Osteoblast (primary cell): ENCODE measurements at places on chromosomes 2 and 18. TPM values are rescaled to one million over a fixed set of nuclear protein-coding genes. Genes with fewer than 3 reads are reported as not detected.

The IL1RL2 gene
- 0.72 and 1.2 TPM in 2 replicates for total RNA-seq

The IL1F10 gene
- not detected in 2 replicates for total RNA-seq

The ADRA2B gene
- total RNA-seq = under 0.01 TPM in 1 of 2 replicates, not detected in the other

The METTL8 gene
- total RNA-seq = 20.9 and 23.9 TPM in 2 replicates

The RFTN2 gene
- 14.5 and 18.6 TPM in 2 replicates for total RNA-seq

The LAMA3 gene
- total RNA-seq = 8.3 and 33.3 TPM in 2 replicates

The AUP1 gene
- total RNA-seq = 82.9 and 86.3 TPM in 2 replicates

The IMP4 gene
- 54.8 and 55.7 TPM in 2 replicates for total RNA-seq

The IL36RN gene
- total RNA-seq = not detected in 2 replicates

The ODC1 gene
- total RNA-seq = 106 and 109 TPM in 2 replicates

The AMER3 gene
- total RNA-seq = not detected in 2 replicates

The HOXD9 gene
- 0.36 and 0.59 TPM in 2 replicates for total RNA-seq

The TMEM247 gene
- total RNA-seq = not detected in 2 replicates

The VAPA gene
- total RNA-seq = 277 and 316 TPM in 2 replicates

The CIB4 gene
- not detected in 2 replicates for total RNA-seq

DNA sequence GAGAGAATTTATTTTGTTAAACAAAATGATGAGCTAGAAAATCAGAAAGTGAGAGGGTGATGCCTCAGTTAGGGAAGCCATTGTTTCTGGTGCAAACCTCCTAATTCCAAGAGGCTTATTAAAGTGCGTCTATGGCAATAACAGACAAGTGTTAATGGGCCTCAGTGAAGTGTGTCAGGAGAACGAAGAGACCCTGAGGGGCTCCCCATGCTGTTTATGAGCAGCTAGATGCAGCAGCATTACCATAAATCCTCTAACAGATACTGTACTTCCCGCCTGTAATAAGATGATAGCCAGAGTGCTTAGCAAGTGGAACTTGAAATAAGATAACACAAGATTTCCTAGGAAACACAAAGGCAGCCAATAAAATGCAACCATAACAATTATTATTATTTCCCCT, 157.4 kb downstream of the MYT1L start:
- no peak for DNase-seq

GRCh38 chr2:230457073-230457768, 41.2 kb downstream of the SP100 start:
- no peak for DNase-seq

DNA sequence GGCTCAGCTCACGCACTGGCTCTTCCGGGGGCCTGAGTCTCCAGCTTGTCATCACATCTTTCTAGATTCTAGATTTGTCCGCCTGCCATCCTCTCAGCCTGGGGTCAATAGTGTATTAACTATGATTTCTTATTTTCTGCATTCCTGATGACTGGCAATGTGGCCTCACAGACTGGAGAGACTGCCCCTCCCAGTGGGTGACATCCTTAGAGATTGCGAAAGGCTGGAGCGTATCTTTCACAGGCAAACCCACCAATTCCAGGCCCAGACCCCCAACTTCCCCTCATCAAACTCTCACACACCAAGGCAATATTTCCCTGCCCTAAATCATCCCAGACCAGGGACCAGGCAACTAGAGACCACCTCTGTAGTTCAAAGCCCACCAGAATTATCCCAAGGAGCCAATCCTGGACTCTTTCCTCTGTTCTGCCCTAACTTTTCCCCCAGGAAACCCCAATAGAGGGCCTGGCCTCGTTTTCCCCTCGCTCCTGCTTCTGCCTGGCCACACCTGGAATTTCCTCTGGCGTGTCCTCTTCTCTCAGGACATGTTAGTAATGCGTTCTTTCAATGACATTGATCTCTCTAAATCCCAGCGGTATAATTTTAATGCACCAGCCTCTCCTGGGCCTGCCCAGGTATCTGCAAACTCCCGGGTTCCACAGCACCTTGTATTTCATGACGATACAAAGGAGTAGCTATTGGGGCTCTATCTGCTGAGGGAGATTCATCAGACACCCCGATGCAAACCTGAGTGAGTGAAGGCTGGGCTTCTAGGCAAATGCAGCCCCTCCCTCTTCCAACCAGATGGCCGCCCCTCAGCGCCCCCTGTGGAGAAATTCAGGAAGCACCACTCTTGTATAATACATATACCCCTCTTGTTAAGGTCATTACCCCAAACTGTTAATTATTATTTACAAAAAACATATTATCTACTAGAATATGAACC, 2.4 kb upstream of the KCNF1 start:
- no peak for DNase-seq

DNA sequence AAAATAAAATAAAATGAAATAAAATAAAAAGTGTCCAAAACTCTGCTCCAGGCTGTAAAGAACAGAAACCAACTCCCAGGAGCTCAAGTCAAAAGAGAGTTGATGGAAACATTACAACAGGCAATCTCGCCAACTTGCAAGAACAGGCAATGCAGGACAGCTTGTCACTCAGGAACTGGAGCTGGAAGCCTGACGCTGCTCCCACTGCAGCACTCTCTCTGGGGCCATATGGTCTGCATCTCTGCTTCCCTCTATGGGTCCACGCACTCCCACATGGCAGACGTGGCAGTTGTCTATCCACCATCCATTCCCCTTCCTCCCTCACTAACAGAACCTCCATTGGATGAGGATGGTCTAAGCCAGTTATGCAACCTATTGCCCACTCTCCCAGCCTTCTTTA, 23.3 kb upstream of the ARPC2 start:
- DNase-seq = peak; percentile 22

DNA sequence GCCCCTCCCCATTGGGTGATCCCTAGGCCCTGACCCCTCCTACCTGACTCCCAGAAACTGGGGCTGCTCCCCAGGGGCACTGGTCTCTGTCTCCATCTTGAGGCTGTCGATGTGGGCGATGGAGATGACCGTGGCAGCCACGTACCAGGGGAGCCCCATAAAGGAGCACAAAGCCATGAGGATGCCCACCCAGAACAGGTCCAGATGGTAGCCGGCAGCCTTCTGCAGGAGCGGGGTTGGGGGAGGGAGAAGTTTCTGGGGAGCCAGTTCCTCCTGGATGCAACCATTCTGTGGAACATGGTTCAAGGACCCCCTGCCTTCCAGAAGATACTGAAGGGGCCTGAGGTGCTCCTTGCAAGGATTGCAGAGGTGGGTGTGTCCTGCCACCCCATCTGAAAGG, 34.0 kb downstream of the MTHFD2 start:
- DNase-seq = no peak

- no peak for DNase-seq
Measured at GRCh38 chr2:223415071-223415470, 187.1 kb downstream of the SCG2 start.

GRCh38 chr2:145197944-145198343, 678.0 kb upstream of the ZEB2 start:
- no peak for DNase-seq

GRCh38 chr2:62265106-62265505, 69.2 kb downstream of the B3GNT2 start:
- no peak for DNase-seq

DNA sequence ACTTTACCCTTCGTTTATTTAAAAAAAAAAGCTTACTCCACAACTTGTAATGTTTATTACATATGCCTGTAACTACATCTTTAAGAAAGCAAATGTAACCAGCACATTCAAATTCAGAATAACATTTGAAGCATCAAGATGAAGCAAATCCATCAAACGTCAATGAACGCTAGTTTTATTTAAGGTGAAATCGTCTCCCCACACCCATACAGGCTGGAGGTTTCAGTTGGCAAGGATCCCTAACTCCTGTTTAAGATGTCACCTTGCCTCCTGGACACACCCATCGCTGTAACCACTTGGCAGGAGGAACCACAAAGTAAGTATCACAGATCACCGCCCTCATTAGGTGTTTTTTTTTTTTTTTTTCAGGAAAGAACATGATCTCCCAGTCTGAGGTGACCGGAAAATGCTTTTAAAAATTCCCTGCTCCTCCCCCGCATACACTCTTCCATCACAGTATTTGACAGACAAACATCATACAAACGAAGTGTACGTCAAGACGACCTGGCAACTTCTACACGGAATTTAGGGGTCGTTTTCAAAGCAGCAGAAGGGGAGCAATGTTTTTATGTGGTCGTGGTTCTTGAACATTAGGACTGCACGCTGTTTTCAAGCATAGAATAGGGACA, 19.7 kb upstream of the STPG4 start:
- DNase-seq = peak; percentile 84

DNA sequence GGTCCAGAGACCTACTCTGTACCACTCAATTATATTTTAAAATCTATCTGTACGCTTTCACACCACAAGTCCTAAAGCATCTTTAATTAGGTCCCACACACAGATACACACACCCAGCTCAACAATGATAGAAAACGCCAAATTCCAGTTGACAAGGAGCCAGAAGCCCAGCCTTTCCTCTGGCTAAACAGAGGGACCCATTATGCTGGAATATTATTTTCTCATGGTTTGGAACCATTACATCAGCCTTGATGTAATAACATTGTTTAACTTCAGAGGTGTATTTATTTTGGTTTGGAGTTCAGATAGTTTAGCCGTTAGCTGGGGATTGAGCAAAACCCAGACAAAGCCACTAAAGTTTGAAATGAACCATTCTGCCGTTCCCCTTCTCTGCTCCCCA, 14.0 kb upstream of the INHBB start:
- no peak for DNase-seq

DNA sequence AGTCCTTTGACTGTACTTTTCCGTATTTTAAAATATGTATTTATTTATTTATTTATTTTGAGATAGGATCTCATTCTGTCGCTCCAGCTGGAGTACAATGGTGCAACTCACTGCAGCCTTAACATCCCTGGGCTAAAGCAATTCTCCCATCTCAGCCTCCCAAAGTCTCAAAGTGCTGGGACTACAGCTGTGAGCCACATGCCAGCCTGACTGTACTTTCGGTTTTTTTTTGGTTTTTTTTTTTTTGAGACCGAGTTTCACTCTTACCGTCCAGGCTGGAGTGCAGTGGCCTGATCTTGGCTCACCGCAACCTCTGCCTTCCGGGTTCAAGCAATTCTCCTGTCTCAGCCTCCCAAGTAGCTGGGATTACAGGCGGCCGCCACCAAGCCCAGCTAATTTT, 28.9 kb upstream of the CCNYL1 start:
- DNase-seq = no peak

GRCh38 chr2:203997980-203998809, 61.6 kb downstream of the ICOS start:
- DNase-seq = no peak

DNA sequence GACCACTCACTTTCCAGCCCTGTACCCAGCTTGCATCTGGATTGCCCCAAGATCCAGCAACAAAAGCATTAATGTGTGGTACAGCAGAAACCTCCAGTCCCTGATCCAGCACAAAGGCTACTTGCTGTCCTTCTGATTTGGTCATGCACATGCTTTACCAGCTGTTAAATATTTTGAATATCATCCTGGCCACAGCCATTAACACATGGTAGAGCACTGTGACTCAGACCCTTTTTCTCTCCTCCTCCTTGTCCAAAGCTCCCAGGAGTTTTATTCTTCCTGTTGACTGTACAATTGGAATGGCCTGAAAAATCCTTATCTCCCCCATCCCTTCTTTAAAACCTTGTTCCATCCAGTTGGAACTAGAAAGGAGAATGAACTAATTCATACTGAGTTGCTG, 419.7 kb upstream of the TNP1 start:
- peak; percentile 38 for DNase-seq

- DNase-seq = no peak
Measured at GRCh38 chr2:189407281-189408209, 33.7 kb upstream of the WDR75 start.

- DNase-seq = peak; percentile 86
Measured at GRCh38 chr2:195563857-195564512, 93.0 kb upstream of the SLC39A10 start.

DNA sequence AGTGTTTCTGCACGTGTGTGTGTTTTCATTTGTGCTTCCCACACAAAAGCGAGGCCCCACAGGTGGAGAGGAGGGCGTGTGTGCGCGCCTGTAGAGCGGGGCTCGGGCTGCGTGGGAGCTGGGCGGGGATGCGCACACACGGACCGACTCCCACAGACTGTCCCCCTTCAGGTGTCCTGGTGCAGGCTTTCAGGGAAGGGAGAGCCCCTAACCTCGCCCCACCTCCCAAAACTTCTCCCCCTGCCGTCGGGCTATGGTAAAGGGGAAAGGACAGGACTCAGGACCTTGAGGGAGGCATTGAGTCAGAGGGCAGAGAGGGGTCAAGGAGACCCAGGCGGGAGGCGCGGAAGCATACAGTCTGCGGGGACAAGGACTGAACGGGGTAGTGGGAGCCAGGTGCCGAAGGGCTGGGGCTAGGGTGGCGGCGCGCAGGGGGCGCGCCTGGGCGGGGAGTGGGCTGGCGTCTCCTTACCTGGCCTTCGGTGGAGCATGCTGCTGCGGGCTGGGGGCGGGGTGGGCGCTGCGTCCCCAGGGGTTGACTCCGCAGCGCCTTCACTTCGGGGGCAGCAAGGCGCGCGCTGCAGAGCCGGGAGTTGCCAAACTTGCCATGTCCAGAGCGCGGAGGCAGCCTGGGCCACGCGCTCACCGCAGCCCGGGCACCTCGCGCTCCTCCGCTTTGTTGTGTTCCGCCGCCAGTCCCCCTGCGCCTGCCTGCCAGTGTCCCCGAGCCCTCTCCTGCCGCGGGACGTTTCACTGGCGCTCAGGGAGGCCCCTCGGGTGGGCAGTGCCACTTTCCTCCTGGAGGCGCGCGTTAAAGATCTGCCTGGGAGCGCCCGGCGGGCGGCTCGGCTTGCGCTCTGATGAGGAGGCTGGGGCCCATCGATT, 302.0 kb downstream of the NCKAP5 start:
- peak; percentile 85 for DNase-seq

- no peak for DNase-seq
Measured at GRCh38 chr2:212726403-212726802, 187.8 kb upstream of the ERBB4 start.

DNA sequence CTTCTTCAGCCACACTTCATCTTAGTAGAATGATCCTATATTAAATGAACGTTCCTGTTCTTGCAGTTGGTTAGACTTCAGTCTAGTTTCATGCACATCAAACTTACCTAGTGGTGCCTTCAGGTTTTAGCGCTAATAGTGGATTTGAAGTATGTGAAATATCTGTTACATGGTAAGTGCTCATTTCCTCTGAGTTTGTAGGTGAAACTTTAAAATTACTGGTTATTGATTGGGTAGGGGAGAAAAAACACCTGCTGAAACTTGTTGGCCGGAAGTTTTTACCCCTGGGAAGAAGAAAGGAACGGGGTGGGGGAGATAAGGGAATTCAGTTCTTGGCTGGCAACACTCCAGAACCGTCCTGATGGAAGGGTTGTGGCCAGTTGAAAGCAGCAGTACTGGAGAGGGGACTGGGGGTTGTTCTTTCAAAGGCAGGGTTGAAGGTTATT, 112.8 kb downstream of the SPTBN1 start:
- DNase-seq = no peak

DNA sequence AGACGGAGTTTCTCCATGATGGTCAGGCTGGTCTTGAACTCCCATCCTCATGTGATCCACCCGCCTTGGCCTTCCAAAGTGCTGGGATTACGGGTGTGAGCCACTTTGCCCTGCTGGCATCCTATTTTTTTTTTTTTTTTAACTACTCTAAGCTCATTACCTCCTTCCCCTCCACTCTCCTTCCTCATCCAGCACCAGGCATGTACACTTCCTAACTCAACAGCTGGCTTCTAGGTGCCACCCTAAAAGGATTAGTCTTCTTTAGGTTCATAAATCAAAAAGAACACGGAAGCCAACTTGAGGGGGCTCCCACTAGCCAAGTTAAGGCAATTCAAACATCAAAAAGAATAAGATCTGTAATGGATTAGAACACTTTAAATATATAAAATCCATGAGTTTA, 70.6 kb upstream of the TEX51 start:
- no peak for DNase-seq

- peak; percentile 93 for DNase-seq
Measured at GRCh38 chr18:14976736-14977430, 228.9 kb downstream of the ANKRD30B start.
